ENCODE measurements at places on chromosomes 1 and 21.

GRCh38 chr1:219660666-219661463 is 48.0 kb upstream of the ZC3H11B start:
- DNase-seq: peak; percentile 66

DNA sequence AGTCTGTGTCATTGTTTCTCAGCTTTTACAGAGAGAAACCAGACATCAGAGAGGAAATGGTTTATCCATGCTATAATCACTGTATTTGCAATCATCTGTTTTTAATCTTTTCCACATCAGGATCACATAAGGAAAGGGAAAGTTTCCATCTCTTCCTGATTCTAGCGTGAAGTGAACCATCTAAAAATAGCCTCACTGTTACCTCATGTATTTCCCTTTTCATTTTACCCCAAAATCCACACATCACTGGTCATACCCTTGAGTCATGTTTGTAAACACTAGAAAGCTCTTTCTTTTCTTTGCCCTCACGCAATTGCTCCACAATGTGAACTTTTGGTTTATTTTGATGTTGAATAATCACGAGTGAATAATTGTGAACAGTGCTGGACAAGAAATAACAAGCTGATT is 146.0 kb downstream of the PLA2G4A start:
- no peak for DNase-seq

- DNase-seq: no peak
Observed at GRCh38 chr1:53663529-53664300, 75.2 kb downstream of the GLIS1 start.

GRCh38 chr1:219790834-219791615 is 137.3 kb downstream of the SLC30A10 start:
- DNase-seq: no peak

GRCh38 chr1:194309697-194310096 is 1123.3 kb upstream of the B3GALT2 start:
- DNase-seq: no peak

DNA sequence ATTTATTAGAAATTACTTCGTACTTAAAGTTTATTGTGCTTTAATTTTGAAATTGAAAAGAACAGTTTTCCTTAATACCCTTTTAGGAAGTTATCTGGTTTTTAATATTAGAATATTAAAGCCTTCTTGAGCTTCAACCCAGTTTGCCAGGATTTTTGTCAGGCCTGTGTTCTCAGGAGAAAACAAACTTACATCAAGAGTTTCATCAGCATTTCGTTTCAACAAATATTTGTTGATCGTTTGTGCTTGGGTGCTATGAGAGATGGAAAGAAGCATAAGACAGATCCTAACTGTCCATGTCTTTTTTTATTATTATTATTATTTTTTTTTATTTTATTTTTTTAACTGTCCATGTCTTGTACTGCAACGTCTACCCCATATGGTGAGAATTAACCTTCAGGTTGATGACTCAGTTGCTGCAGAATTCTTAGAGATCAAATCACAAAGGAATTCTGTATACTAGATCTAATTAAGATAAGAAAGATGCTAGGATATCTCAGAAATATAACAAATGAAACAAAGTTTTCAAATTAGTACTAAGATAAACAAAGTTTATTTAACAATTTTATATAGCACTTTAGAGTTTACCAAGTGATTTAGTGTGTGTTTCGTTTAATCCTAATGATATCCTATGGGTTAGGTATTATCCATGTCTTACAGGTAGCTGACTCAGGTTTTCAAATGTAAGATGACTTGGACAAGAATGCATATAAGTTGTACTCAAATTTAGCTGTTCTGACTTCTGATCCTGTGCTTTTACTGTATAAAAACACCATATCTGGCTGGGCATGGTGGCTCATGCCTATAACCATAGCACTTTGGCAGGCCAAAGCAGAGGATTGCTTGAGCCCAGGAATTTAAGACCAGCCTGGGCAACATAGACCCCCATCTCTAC is 14.3 kb downstream of the FBXO28 start:
- DNase-seq: no peak

DNA sequence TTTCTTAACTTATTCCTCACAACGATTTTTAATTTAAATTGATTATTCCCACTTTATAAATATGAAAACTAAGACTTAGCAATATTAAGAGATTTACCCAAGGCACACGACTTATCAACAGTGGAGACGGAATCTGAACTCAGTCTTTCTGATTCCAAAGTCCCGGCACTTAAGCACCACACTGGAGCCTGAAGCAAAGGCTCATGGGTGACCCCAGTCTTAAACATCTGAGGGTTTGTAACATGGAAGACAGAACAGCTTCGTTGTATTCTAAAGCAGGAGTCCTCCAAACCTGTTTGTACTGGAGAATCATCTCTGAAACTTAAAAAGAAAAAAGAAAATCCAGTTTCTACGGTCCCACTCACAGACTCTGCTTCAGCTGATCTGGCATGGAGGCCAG is 519.5 kb downstream of the SMYD3 start:
- DNase-seq: no peak

- no peak for DNase-seq
Observed at GRCh38 chr1:16235944-16236510, 956 bp downstream of the CPLANE2 start.

DNA sequence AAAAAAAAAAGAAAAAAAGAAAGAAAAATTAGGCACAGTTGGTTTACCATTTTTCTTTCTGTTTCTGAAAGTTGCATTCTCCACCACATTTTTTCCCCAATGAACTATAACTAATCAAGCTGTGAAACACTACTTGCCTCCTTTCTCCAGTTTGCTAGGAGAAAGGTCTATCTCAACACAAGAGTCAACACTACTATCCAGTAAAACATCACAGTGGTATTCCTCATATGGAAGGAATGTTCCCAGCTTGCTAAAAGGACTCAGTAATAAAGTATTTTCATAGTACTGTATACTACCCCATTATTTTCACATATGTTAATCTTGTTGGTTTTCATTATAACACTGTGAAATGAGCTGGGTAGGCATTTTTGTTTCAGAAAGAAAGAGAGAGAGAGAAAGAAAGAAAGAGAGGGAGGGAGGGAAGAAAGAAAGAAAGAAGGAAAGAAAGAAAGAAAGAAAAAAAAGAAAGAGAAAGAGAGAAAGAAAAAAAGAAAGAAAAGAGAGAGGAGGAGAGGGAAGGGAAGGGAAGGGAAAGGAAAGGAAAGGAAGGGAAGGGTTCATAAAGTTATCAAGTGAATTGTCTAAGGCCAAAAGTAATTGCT is 7.9 kb downstream of the PTGER3 start:
- no peak for DNase-seq

All from retinal pigment epithelial cell (primary cell).